HuH-7 (cell line): ENCODE measurements at places on chromosomes 4 and X.

GRCh38 chr4:56077676-56078075 is 128.9 kb downstream of the CEP135 start:
- no peak for DNase-seq

GRCh38 chr4:152211936-152212653 is 323.8 kb downstream of the FBXW7 start:
- DNase-seq = no peak

GRCh38 chr4:153809307-153809706 is 20.4 kb upstream of the SFRP2 start:
- DNase-seq = no peak

GRCh38 chr4:81469781-81470455 is 1.8 kb downstream of the RASGEF1B start:
- no peak for DNase-seq

GRCh38 chr4:69497886-69498395 is 2.2 kb upstream of the UGT2B4 start:
- no peak for DNase-seq

DNA sequence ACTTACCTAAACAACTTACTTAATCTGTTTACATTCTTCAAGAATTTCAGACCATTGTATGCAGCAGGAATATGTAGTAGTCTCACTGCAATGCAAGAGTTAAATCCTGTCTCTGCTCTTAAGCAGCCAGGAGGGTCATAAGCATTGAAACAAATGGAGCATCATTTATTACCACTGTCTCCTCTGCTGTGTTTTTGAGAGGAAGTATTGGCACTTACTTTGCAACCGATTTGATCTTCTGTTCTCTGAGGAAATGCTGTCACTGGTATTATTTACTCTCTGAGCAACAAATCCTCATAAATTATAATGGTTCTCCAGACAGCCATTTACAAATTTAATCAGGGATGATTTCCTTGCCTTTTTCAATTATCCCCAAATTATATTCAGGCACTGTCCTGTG is 1367.1 kb downstream of the STIM2 start:
- DNase-seq = no peak

GRCh38 chr4:54743562-54743961 is 85.8 kb downstream of the KIT start:
- DNase-seq = no peak

GRCh38 chr4:77158487-77158861 is 1.5 kb downstream of the CCNG2 start:
- DNase-seq = no peak

GRCh38 chrX:154436983-154437752 is at the start of gene GDI1:
Gene GDI1 (plus strand): TSS chrX:154437154. CDS start chrX:154437255, 101 bp downstream.
- DNase-seq = peak; percentile 66

DNA sequence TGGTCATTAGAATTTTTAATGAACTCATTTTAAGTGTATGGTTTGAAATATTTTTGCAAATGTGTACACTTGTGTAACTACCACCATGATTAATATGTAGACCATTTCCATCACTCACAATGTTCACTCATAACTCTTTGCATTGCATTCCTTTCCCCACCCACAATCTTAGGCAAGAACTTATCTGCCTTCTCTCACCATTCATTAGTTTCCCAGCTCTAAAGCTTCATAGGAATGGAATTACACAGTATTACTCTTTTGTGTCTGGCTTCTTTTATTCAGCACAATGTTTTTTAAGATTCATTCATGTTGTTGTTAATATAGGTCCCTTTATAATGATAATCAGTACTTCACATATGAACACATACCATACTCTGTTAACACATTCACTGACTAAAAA is 106.1 kb downstream of the ARAP2 start:
- no peak for DNase-seq

DNA sequence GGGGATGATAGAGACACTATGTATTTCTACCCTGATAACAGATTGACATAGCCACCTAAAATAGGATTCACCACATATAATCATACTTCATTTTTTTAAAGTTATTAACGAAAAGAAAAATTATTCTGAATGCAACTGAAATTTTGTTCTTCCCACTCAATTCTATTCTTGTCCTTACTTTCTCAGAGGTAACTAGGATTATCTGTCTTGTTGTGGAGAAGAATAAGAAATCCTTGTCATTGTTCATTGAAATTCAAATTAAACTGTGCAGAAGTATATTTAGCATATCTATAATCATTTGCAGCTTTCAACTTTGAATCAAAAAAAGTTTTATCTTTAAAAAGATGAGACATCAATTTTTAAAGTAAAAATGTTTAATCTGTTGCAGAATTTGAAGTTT is 40.4 kb upstream of the PRR27 start:
- no peak for DNase-seq

- DNase-seq = no peak
Measured at GRCh38 chr4:42235304-42236021, 83.0 kb upstream of the BEND4 start.

- no peak for DNase-seq
Measured at GRCh38 chrX:74420196-74421035, 877 bp upstream of the SLC16A2 start.

- DNase-seq = no peak
Measured at GRCh38 chr4:14961292-14961691, 41.0 kb upstream of the CPEB2 start.

DNA sequence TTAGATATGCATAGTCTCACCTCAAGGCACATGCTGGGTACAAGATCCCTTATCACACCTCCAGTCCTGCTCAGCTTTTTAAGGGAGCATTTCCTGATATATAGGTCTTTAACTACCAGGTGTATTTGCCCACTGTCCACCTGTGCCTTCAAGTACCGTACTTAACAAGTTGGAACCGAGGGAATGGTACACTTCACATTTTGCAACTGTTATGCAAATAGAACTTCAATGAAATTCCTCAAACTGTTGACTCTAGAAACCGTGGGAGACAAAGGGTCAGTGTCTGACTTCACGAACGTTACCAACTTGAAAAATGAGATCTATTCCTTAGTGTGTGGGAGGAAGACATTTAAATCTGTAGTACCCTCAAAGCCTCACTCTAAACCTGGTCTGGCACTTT is 5.2 kb downstream of the TRIM2 start:
- DNase-seq = no peak

DNA sequence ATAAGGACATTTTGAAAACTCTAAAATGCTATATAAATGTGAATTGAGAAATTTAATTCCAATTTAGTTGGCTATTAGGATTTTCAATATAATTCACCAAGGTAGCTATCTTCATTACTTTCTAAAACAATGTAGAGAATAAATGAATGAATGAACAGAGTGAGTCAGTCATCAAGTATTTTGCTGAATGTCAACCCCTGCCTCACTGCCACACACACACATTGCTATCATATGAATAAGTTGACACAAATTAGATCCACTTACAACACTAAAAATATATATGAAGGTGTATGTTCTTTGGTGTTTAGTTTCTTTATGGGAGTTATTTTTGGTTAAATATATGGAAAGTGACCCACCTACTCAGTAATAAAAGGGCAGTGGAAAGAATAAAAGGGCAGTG is 141.4 kb upstream of the SMIM10 start:
- no peak for DNase-seq

DNA sequence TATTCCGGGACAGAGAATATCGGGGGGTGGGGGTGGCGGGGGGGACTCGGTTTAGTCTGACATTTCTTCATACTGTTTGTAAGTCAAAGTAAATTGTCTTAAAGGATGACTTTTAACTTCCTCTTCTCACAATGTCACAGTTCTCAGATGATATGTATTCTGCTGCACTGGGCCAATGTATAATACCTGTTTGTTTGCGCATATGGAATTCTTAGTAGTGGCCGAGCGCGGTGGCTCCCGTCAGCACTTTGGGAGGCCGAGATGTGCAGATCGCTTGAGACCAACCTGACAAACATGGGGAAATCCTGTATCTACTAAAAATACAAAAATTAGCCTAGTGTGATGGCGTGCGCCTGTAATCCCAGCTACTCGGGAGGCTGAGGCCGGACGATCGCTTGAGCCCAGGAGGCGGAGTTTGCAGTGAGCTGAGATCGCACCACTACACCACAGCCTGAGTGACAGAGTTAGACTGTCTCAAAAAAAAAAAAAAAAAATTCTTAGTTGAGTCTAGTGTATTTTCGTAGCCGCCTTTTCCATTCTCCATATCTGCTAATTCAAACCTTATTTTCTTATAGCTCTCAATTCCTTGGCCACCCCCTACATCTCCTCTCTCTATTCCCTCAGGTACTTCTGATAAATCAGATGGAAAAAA is 851 bp downstream of the POLR2B start:
- no peak for DNase-seq

DNA sequence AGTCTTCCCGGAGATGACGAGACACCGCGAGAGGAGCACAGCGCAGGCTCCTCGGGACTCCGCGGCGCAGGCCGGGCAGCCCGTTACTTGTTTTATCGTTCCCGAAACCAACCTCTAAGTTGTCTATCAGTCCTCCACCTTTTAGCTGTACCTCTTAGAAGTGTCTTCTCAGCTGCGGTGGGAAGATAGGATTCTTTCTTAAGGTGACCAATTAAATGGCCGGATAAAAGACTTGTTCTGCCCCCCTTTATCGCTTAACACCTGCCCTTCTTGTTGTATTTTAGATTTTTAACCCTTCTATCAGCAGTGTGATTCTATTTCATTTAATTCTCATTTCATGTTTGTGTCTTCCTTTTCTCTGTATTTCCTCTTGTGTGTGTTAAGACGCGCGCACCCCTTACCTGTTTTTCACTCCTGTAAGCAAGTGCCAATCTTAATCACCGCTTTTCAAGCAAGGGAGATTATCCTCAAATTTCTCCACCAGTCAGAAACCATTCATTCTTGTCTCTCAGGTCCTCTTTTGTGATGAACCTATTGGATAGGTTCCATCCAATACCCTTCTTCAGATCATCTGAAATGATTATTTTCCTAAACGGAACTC is at the start of gene SLC9B2:
Gene SLC9B2 (minus strand): TSS at position 15 of the 601 bp plus-strand sequence. CDS start 9,211 bp downstream, outside the sequence.
- no peak for DNase-seq

DNA sequence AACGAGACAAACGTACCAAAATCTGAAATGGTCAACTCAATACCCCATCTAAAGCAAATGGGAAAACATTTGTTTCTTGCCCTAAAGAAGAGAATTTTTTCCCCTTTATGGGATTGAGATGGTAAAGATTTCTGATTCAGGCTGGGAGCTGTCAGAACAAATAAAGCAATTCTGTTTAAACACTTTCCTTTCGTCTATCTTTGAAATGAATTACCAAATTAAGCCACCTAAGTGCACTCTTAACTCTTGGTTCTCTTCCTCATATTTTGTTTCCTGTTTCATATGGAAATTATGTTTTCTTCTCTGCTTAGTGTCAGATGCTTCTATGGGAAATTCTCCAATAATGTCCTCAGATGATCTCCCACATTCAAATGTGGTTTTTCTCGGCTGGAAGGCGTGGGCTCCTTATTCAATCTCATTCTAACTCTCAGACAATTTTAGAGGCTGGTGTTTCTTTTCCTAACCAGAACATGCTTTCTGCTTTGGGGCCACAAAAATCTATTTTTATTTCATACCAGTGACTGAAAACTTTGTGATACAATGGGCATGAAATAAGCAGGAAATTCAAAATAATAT is 50.3 kb upstream of the HPF1 start:
- DNase-seq = no peak

DNA sequence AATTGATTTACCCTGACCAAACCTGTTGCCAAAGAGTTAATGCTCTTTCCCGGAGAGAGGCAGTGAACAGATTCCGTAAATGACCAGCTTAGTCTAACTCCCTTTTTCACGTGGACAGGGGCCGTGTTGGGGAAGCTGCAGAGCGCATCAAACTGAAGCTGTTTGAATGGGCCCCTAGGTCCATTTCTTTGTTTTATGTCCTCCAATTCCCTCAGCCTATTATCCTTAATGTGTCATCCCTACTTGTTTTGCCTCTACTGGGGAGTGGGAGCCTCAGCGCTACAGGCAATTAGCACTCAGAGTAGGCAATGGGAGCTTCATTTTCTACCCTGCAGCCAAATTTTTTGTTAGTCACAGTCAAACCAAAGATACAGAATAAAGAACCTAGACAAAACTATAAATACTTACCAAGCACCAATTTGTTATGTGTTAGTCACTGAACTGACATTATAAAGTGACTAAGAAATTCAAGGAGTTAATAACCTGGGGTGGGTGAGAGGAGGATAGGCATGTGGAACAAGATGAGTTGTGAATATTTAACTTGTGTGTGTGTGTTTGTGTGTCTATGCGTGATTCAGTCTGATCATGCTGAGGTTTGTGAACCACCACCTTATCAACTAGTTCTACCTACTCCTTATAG is 417.4 kb downstream of the PACRGL start:
- no peak for DNase-seq

DNA sequence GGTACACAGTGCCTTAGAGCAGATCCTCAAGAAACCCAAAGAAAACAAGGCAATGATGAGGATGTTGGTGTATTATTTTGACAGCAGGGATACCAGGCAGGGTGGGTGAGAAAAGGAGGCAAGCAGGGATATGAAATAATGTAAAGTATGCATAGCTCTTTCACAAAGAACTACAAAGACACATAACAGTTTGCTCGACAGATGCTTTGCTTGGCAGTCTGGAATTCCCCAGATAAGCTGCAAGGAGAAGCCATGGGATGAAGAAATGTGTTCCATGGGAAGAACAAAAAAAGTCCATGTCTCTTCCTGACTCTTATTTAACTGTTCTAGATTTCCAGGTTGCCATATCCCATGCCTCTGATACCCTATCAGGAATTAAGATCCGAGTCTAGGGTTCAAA is 75.4 kb downstream of the FAM13A start:
- no peak for DNase-seq

- no peak for DNase-seq
Measured at GRCh38 chr4:84218031-84218430, 281.1 kb downstream of the NKX6-1 start.

DNA sequence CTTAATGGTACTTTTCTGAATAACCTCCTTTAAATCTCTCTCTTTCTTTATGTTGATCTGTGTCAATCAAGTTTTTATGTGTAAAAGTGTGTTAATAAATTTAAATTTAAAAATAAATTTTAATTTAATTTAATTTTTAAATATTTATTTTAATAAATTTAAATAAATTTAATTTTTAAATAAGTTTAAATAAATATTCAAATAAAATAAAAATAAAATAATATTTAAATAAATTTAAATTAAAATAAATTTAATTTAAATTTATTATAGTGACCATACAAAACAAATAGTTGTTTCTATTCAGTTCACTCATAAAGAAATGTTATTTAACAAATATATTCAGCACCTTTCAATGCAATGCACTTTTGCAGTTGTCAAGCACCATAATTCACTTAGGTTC is 146.9 kb downstream of the GRID2 start:
- no peak for DNase-seq

- no peak for DNase-seq
Measured at GRCh38 chr4:15148691-15149090, 146.4 kb downstream of the CPEB2 start.

GRCh38 chrX:74343343-74344279 is 39.6 kb downstream of the ZCCHC13 start:
- DNase-seq = peak; percentile 65

DNA sequence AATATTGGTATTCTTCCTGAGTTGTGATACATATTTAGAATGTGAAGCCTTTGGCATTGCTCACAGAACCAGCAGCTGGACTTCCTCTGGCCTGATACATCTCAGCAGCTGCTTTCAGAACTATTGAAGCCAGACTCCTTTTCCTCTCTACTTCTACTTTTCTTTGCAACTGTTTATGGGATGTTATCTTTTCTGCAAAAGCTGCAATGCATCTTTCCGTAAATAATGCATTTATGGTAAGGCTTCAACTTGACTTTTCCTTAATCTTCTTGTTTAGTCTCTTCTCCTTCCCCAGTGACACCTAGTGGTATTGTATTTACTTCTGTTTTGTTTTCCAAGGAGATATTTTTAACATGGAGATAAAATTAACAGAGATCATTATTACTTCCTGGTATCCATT is 1548.7 kb downstream of the PCDH7 start:
- DNase-seq = no peak
